ENCODE measurements at places on chromosomes 4 and X. TPM values are rescaled to one million over a fixed set of nuclear protein-coding genes. Genes with fewer than 3 reads are reported as not detected.

The GPAT3 gene
- 2.4 TPM for total RNA-seq

The UGT2B15 gene
- total RNA-seq = not detected

GRCh38 chr4:22676063-22676462 is 16.7 kb upstream of the GBA3 start:
- no peak overlapping the region for H3K27ac ChIP-seq
- H3K27me3 ChIP-seq = no peaks in the 10 kb centered on the region
- no peak for DNase-seq
- H3K36me3 ChIP-seq = no peaks in the 10 kb centered on the region

GRCh38 chrX:41591906-41592305 is 96.9 kb upstream of the GPR34 start:
- peaks cover 21% of the 10 kb centered on the region for H3K36me3 ChIP-seq
- DNase-seq = no peak
- H3K4me3 ChIP-seq = no peak overlapping the region
- H3K27ac ChIP-seq = no peak overlapping the region

DNA sequence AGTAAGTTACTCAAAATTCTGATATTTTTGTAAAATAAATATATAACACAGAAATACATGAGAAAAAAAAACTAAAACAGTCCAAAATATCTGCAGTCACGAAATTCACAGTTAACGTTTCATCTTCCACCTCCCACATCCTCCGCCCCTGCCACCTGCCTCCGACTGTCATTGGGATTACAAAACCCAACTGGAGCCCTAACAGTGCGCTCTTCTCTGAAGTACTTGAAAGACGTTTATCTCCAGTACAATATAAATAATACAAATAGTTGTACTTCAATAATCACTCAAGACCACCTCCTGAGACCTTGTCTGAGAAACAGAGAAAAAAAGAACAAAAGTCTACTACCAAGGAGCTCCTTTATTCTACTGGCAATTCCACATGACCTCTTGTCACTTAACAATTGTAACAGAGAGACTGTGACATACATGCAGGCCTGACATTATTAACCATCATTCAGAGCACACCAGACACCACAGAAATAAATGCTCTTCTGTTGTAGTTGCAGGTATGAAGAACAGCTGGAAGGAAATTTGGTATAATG is 280.6 kb downstream of the PPP3CA start:
- peaks cover 4% of the 10 kb centered on the region for H3K36me3 ChIP-seq
- no peak overlapping the region for H3K27ac ChIP-seq
- no peak for DNase-seq
- H3K4me3 ChIP-seq = no peak overlapping the region
